NCI-H524 (cell line): ENCODE measurements at places on chromosomes 11 and 22.

GRCh38 chr11:10117709-10118351, 176.2 kb downstream of the SBF2 start:
- DNase-seq, result no peak

GRCh38 chr11:87523276-87523675, 485.5 kb downstream of the TMEM135 start:
- DNase-seq, result no peak

- no peak for DNase-seq
These were observed 372.6 kb upstream of the NARS2 start for GRCh38 chr11:78946945-78947902.

GRCh38 chr11:72676861-72677341, 2.7 kb upstream of the PDE2A start:
- no peak for DNase-seq

- no peak for DNase-seq
These were observed 51.0 kb upstream of the IGLL5 start for GRCh38 chr22:22836635-22837034.

GRCh38 chr11:111992206-111992855, 32.9 kb upstream of the DLAT start:
- DNase-seq, result no peak

- no peak for DNase-seq
These were observed 22.8 kb upstream of the CLMP start for GRCh38 chr11:123217897-123218296.

DNA sequence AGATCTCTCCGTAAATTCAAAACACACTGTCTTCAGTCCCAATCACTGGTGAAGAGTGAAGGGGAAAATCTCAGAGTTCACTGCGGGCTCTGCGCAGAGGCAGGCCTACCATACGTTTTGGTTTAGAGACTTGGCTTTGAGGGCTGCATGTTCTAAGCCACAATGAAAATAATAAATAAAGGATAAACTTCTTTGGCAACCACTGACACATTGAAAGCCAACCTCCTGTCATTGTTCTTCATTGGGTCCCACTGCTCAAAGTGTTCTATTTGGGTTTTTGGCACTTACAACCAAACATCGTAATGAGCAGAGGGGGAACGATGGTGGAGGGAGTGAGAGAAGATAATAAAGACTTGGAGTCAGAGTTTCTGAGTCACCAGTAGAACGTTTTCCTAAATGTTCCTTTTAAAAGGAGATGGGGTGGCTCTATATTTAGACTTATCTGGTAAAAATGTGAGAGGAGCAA, 472.9 kb downstream of the SOX6 start:
- no peak for DNase-seq
